Left ventricle myocardium inferior (tissue), 1 donor: ENCODE measurements at places on chromosomes 6 and 20. TPM values are rescaled to one million over a fixed set of nuclear protein-coding genes. Genes with fewer than 3 reads are reported as not detected.

GRCh38 chr20:23937303-23938117, 51.1 kb downstream of the GGTLC1 start:
- no peak overlapping the region for H3K27ac ChIP-seq
- no peak overlapping the region for H3K4me3 ChIP-seq
- peaks cover 7% of the 10 kb centered on the region for H3K4me1 ChIP-seq
- H3K27me3 ChIP-seq = peaks cover 21% of the 10 kb centered on the region
- peak; percentile 36 for DNase-seq
- no peaks in the 10 kb centered on the region for H3K36me3 ChIP-seq

FAM217B gene
- total RNA-seq = 37.4 TPM

DNA sequence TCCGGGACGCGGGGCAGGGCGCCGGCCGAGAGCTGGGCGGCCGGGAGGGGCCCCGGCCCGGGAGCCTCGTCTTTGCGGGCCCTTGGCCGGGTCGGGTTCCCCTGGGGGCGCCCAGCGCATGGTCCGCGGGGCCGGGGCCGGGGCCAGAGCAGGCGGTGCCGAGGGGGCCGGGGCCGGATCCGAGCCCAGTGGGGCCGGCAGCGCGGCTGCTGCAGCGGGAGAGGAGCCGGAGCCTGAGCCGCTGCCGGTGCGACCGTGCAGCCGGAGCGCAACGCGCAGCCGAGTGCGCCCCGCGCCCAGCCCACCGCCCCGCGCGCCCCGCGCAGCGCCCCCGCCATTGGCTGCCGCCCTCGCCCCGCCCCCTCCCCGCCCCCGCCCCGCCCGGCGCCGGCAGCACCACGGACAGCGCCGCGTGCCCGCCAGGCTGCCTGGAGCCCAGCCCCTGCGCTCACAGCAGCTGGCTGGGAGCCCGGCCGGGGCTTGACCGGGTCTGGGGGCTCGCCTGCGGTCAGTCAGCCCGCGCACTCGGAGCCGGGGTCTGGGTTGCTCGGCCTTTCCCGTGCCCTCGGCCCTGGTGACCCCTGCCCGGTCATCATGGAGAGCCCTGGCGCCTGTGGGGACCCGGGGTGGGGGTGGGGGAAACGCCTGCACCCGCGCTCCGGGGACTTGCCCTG, at the start of gene HRH3:
Gene HRH3 (minus strand): TSS at position 287 of the 674 bp plus-strand sequence. CDS start 308 bp downstream, outside the sequence.
- no peak for DNase-seq
- no peak within 1 kb of the TSS for H3K27ac ChIP-seq
- H3K27me3 ChIP-seq = peaks cover 97% of the 10 kb centered on the region
- H3K4me1 ChIP-seq = peaks cover 21% of the 10 kb centered on the region

GRCh38 chr6:77474286-77474956, 11.1 kb upstream of the HTR1B start:
- H3K27me3 ChIP-seq = no peaks in the 10 kb centered on the region
- no peaks in the 10 kb centered on the region for H3K4me1 ChIP-seq
- no peaks in the 10 kb centered on the region for H3K36me3 ChIP-seq
- no peak for DNase-seq
- H3K27ac ChIP-seq = no peak overlapping the region

TP53TG5 gene
- 0.80 TPM for total RNA-seq

DNA sequence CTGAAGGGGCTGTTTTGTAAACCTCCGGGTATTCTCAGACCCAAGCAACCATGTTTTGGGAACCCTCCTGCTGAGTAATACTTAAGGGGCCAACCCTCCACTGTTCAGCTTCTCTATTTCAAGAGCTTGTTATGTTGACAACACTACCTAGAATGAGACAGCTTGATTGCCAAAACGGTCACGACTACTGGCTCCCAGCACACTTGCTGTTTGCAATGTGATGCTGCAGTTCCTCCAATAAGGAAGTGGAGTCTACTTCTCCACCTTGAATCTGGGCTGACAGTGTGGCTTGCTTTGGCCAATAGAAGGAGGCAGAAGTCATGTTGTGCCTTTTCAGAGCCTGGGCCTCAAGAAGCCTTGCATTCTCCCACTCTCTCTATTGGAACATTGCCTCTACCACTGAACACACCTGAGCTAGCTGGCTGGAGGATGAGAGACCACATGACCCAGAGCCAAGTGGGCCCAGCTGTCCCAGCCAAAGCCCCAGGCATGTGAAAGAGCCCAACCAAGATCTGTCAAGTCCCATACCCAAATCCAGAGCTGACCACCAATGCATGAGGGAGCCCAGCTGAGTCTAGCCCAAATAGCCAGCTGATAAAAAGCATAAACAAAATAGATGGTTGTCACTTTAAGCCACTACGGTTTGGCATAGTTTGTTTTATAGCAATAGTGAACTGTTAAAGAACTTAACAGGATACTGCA, 108.0 kb downstream of the PRND start:
- no peak for DNase-seq
- H3K36me3 ChIP-seq = no peaks in the 10 kb centered on the region
- H3K27me3 ChIP-seq = no peaks in the 10 kb centered on the region
- no peak overlapping the region for H3K4me3 ChIP-seq

- DNase-seq = no peak
- H3K4me1 ChIP-seq = no peaks in the 10 kb centered on the region
- no peaks in the 10 kb centered on the region for H3K36me3 ChIP-seq
- no peak overlapping the region for H3K27ac ChIP-seq
Measured at GRCh38 chr6:63527658-63528514, 44.4 kb upstream of the LOC128125822 start.

- H3K4me3 ChIP-seq = no peak overlapping the region
- no peaks in the 10 kb centered on the region for H3K27me3 ChIP-seq
- H3K27ac ChIP-seq = no peak overlapping the region
Measured at GRCh38 chr6:147166360-147166944, 37.8 kb upstream of the STXBP5 start.

DNA sequence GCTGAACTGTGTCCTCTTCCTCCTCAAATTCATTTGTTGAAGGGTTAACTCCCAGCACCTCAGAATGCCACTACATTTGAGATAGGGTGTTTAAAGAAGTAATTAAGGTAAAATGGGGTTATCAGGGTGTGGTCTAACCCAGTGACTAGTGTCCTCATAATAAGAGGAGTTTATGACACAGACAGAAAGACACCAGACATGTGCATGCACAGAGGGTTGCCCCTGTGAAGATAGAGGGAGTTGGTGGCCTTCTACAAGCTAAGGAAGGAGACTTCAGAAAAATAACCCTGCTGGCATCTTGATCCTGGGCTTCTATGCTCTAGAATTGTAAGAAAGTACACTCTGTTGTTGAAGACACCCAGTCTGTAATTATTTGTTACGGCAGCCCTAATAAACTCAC, 24.9 kb upstream of the EDN1 start:
- H3K4me3 ChIP-seq = no peak overlapping the region
- H3K36me3 ChIP-seq = no peaks in the 10 kb centered on the region
- H3K27me3 ChIP-seq = no peaks in the 10 kb centered on the region
- no peak for DNase-seq
- H3K4me1 ChIP-seq = no peaks in the 10 kb centered on the region

- H3K27ac ChIP-seq = no peak overlapping the region
- H3K36me3 ChIP-seq = no peaks in the 10 kb centered on the region
- no peak for DNase-seq
- H3K4me3 ChIP-seq = no peak overlapping the region
Measured at GRCh38 chr6:72916298-72916697, 294.4 kb downstream of the KCNQ5 start.

GRCh38 chr6:21438986-21439352, 154.6 kb upstream of the SOX4 start:
- no peak overlapping the region for H3K27ac ChIP-seq
- H3K4me1 ChIP-seq = no peaks in the 10 kb centered on the region
- H3K27me3 ChIP-seq = no peaks in the 10 kb centered on the region
- no peaks in the 10 kb centered on the region for H3K36me3 ChIP-seq
- H3K4me3 ChIP-seq = no peak overlapping the region

DNA sequence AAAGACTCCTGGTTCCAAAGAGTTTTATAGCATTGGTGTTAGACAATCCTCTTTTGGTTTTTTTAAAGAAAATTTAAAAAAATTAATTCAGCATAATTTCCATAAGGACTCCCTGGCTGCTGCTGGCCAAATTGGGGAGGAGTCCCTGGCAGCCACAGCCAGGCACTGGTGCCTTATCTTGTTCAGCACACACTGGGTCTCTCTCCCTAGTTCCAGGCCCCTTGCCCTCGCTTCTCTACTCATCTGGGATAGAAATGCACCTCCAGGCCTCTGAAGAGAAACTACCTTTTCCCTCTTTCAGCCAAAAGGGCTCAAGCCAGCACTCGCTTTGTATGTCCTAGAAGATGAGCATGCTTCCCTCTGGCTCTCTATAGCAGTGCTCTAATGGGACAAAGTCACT, 13.4 kb upstream of the MAPK13 start:
- no peak overlapping the region for H3K4me3 ChIP-seq
- H3K27me3 ChIP-seq = no peaks in the 10 kb centered on the region
- DNase-seq = no peak
- peaks cover 22% of the 10 kb centered on the region for H3K4me1 ChIP-seq

- peak overlapping the region; percentile 86 for H3K4me3 ChIP-seq
- H3K36me3 ChIP-seq = peaks cover under 1% of the 10 kb centered on the region
- peaks cover 50% of the 10 kb centered on the region for H3K4me1 ChIP-seq
- peak; percentile 46 for DNase-seq
- H3K27me3 ChIP-seq = no peaks in the 10 kb centered on the region
- peak overlapping the region; percentile 94 for H3K27ac ChIP-seq
Measured at GRCh38 chr20:56359212-56360132, 698 bp downstream of the FAM210B start.

GRCh38 chr20:37688093-37688492, 5.7 kb upstream of the CTNNBL1 start:
- peaks cover 33% of the 10 kb centered on the region for H3K27me3 ChIP-seq
- no peak for DNase-seq
- no peak overlapping the region for H3K27ac ChIP-seq
- no peak overlapping the region for H3K4me3 ChIP-seq

DNA sequence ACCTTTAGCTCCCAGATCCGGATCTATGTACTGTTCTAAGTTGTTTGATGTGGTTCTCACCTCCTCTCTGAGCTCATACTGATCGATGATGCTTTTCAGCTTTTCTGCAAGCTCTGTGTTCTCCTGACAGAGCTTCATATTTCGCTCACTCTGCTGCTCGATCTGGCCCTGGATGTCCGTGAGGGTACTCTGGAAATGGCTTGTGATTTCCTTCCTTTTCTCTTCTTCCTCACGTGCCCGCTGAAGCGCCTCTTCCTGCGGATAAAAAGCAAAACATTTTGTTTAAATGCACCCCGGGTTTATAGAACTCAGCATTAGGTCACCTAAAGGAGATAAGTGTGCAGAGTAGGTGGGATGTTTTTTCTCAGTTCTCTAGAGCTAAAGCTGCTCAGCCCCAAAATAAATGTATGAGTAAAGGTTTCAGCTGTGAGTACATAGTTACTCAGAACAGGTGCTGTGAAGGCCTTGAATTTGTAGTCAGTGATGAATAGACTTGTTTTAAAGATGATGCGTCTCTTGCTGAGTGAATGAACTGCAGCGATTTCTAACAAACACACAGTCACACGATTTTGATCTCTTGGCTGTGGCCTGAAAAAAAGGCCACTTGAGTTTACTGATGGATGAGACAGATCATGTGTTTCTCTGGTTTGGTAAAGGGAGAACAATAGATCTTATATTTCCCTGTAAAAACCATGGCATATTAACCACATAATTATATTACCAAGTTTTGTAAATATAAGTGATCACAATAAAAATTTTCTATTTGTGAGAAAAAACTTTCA, 29.1 kb downstream of the TXLNB start:
- peaks cover 12% of the 10 kb centered on the region for H3K4me1 ChIP-seq
- peaks cover 38% of the 10 kb centered on the region for H3K36me3 ChIP-seq
- no peaks in the 10 kb centered on the region for H3K27me3 ChIP-seq
- H3K27ac ChIP-seq = no peak overlapping the region
- DNase-seq = no peak

- no peak overlapping the region for H3K27ac ChIP-seq
- no peaks in the 10 kb centered on the region for H3K27me3 ChIP-seq
- no peak for DNase-seq
Measured at GRCh38 chr6:75318900-75319299, 34.3 kb upstream of the TMEM30A start.

DNA sequence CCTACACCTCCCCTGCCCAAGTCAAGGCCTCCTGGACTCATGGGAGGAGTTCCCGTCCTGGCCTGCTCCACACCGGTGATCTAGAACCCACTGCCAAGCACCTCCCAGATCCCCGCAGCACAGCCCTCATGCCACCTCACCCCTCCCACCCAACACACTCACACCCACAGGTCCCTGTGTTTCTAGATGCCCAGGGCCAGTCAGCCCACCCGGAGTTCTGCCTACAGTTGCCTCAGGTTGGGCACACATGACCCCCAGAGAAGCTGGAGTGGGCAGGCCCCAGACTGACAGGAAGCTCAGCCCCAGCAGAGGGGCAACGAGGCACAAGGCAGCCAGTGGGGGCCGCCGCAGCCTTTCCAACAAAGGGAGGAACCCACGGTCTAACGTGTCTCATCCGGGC, 29.6 kb downstream of the RRBP1 start:
- no peak overlapping the region for H3K4me3 ChIP-seq
- no peaks in the 10 kb centered on the region for H3K27me3 ChIP-seq
- peaks cover 1% of the 10 kb centered on the region for H3K36me3 ChIP-seq
- H3K27ac ChIP-seq = no peak overlapping the region

GRCh38 chr6:34587851-34588250, 31.7 kb upstream of the SPDEF start:
- H3K36me3 ChIP-seq = peaks cover 29% of the 10 kb centered on the region
- no peak for DNase-seq
- peaks cover 51% of the 10 kb centered on the region for H3K4me1 ChIP-seq
- no peaks in the 10 kb centered on the region for H3K27me3 ChIP-seq

DLK2 gene
- total RNA-seq = 3.3 TPM

GRCh38 chr6:12943549-12943948, 227.0 kb downstream of the PHACTR1 start:
- no peaks in the 10 kb centered on the region for H3K27me3 ChIP-seq
- H3K4me3 ChIP-seq = no peak overlapping the region
- H3K4me1 ChIP-seq = no peaks in the 10 kb centered on the region
- no peaks in the 10 kb centered on the region for H3K36me3 ChIP-seq
- no peak for DNase-seq

DNA sequence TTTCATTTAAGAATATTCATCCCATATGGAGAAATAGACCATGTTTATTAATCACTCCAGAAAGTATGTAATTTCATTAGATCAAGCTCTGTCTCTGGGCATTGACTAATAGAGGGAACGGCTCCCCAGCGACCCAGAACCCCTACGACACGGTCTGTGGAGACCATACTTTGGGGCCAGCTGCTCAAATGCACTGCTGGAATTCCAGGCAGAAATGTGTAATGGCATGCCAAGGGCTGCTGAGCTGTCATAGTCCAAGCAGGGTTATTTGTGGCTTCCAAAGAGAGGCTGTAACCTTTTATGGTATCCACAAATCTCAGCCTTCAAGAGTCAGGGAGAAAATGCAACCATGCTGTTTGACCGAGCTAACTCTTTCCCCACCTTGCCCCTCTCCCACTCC, 755.8 kb downstream of the DHX35 start:
- no peak overlapping the region for H3K4me3 ChIP-seq
- DNase-seq = no peak
- H3K27ac ChIP-seq = no peak overlapping the region
